Activated CD8-positive, alpha-beta T cell treated with anti-CD3 and anti-CD28 coated beads, Interleukin-2, amount 10 ng/mL, durations not matched to agents 7 days and 5 days (primary cell): ENCODE measurements at places on chromosomes 13 and 19.

- DNase-seq: no peak
Observed at GRCh38 chr13:46077265-46077664, 24.7 kb upstream of the ZC3H13 start.

GRCh38 chr13:111976474-111977178, 90.3 kb upstream of the SOX1 start:
- no peak for DNase-seq

- peak; percentile 48 for DNase-seq
Observed at GRCh38 chr13:50080203-50080910, 65.1 kb downstream of the KCNRG start.

- DNase-seq: no peak
Observed at GRCh38 chr13:102751886-102752285, 21.7 kb downstream of the TEX30 start.

DNA sequence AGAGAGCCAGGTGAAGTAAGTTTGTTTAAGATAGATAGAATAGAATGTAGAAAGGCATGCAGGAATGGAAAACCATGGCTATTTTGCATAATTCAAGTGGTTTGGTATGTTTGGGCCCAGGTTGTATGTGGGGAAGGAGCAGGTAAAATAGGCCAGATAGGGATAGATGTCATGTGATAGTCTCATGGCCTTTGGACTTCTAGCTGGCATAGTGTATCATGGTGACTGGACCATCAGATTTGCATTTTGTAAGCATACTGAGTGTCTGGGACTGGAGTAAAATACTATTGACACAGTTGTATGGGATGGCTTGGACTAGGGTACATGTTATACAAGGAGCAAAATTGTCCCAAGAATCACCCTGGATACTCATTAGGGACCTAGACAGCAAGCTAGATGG, 38.9 kb downstream of the COG3 start:
- DNase-seq: no peak

DNA sequence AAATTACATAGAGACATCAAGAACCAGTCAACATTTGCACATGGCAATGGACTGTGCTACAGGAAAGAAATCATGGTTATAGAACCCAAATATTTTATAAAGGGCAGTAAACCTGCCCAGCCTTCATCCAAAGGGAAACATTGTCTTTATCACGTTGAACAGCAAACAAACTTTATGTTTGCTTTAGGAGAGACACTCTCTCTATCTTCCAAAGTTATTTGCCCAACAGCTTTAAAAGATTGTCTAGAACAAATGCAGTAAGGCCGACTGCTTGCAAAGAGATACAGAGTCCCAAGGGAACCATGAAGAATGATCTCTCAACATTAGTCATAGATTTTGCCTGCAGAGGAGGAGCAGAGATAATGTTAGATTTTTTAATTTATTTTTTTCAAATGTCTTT, 1323.5 kb upstream of the SLC10A2 start:
- no peak for DNase-seq

GRCh38 chr13:99033814-99034213, 56.0 kb upstream of the DOCK9 start:
- DNase-seq: no peak

DNA sequence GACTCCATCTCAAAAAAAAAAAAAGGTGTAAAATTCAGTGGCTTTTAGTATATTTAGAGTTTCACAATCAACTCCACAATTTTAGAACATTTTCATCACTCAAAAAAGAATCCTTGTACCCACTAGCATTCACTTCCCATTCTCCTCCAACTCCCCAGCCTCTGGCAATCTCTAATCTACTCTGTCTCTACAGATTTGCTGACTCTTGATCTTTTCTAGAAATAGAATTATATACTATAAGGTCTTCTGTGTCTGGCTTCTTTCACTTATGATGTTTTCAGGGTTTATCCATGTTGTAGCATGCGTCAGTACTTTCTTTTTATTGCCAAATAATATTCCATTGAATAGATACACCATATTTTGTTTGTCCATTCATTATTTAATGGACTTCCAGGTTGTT, 8.0 kb upstream of the FARP1 start:
- DNase-seq: no peak
